ENCODE measurements at places on chromosomes 1 and 21. TPM values are rescaled to one million over a fixed set of nuclear protein-coding genes. Genes with fewer than 3 reads are reported as not detected.

FAM110D gene
- 0.07 TPM for total RNA-seq

SHISA4 gene
- total RNA-seq, result 0.41 TPM

- DNase-seq, result no peak
These were observed 6.2 kb upstream of the TMEM200B start for GRCh38 chr1:29129916-29130315.

DNA sequence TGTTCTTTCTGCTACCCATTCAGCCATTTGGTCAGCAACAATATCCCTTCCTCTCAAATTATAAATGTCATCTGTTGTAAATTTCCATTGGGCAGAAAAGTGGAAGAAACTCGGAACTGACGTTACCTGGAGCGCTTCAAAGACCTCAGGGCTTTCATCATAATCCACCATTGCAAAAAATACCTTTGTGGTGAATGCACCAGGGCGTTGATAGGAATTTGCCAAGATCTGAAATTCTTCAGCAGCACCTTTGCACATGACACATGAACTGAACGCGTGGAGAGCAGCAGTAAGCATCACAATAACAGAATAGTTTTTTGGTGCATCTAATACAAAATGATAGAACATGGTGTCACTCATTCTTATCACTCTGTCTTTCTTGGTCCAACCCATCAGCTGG, 3.1 kb upstream of the TEKT2 start:
- DNase-seq, result no peak
